Activated CD4-positive, alpha-beta T cell treated with anti-CD3 and anti-CD28 coated beads for 24 hours (primary cell): ENCODE measurements at places on chromosomes 12 and 14.
A peak's percentile ranks its signal among the peaks of the same experiment; 100 is the strongest.

DNA sequence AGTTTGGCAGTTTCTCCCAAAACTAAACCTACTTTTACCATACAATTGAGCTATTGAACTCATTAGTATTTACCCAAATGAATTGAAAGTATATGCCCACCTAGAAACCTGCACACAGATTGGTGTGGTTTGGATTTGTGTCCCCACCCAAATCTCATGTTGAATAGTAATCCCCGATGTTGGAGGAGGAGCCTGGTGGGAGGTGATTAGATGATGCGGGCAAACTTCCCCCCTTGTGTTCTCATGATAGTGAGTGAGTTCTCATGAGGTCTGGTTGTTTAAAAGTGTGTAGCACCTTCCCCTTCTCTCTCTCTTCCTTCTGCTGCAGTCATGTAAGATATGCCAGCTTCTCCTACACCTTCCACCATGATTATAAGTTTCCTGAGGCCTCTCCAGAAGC lies 4.0 kb upstream of the KRT6C start:
- DNase-seq = no peak

DNA sequence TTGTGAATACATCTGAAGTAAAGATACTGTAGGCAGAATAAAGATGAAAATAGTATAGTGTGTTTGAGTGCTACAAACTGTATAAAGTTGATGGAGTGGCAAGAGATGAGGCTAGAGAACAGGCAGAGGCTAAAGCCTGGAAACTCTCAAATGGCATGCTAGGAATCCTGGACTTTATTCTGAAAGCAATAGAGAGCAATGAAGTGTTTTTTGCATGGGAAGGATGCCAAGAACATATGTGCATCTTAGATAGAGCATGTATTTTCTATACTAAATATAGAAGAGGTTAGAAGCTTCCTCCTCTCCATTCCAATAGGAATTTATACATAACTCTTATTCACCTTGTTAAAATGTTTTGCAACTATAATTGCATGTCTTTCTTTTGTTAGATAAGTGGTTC lies 86.3 kb upstream of the TMTC2 start:
- DNase-seq = no peak

DNA sequence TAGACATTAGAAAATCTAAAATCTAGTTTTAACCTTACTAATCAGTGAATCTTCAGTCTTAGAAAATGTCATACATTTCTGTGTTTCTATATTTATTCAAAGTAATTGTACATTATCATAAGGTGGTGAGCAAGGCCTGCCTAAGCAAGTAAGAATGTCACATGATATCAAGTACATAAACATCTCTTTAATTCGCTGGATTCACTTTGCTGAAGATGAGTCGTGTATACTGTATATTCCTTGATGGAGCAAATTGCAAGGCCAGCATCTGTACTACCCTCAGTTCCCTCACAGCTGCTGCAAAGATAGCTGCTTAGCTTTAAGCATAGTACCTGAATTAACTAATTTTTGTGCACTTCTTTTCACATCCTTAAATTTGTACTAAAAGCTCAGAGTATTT lies 8.5 kb upstream of the AK7 start:
- DNase-seq = no peak

GRCh38 chr14:63438065-63438757 lies 105.0 kb downstream of the PPP2R5E start:
- DNase-seq = peak; percentile 7

DNA sequence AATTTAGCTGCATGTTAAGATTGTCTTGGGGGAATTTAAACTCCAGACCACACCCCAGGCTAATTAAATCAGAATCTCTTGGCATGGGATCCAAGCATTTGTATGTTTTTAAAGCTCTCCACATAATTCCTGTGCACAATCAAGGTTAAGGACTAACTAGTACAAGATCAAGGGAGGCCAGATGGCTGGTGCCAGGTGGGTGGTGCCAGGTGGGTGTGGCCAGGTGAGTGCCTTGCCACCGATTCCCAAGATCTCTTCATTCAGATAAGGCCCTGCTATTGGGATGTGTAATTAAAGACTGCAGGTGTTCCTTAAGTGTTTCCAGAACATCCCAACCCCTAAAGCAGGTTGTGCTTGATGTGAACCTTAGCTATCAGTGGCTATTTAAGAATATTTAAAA lies 75.1 kb downstream of the NRXN3 start:
- DNase-seq = no peak

- DNase-seq = no peak
Measured at GRCh38 chr12:56721216-56721615, 3.9 kb downstream of the NACA start.

- peak; percentile 7 for DNase-seq
Measured at GRCh38 chr12:121467638-121468498, 68.0 kb downstream of the RNF34 start.

GRCh38 chr14:74155287-74155686 lies 70.5 kb downstream of the LIN52 start:
- DNase-seq = no peak
